ENCODE measurements at places on chromosomes 7 and 10.
A peak's percentile ranks its signal among the peaks of the same experiment; 100 is the strongest.

- DNase-seq, result no peak
Observed at GRCh38 chr7:65454469-65454868, 80.8 kb downstream of the ZNF92 start.

DNA sequence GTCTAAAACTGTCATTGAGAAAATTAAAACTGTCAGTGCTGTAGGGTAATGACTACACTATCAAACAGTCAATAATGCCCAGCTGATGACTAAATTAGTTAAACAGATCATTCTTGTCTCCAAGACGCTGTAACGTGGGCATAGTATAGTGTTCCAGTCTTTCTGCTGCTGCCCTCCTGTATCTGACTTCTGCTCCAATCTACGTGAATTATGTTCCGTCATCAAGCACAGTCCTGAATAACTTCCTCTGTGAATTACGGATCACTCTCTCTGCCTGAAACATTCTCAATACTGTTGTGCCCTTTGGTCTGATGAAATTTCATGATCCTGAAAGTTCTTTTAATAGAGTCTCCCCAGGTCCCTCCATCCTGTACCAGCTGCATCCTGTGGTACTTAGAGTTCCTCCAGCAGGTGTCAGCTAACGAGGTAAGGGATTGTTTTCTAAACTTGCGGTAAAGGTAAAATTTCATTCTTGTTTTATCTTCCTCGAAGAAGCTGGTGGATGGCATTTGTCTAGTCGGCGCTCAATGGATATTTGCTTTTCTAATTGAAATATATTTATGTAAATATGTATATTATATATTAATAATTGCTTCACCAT is 393.5 kb upstream of the ADARB2 start:
- DNase-seq, result no peak

DNA sequence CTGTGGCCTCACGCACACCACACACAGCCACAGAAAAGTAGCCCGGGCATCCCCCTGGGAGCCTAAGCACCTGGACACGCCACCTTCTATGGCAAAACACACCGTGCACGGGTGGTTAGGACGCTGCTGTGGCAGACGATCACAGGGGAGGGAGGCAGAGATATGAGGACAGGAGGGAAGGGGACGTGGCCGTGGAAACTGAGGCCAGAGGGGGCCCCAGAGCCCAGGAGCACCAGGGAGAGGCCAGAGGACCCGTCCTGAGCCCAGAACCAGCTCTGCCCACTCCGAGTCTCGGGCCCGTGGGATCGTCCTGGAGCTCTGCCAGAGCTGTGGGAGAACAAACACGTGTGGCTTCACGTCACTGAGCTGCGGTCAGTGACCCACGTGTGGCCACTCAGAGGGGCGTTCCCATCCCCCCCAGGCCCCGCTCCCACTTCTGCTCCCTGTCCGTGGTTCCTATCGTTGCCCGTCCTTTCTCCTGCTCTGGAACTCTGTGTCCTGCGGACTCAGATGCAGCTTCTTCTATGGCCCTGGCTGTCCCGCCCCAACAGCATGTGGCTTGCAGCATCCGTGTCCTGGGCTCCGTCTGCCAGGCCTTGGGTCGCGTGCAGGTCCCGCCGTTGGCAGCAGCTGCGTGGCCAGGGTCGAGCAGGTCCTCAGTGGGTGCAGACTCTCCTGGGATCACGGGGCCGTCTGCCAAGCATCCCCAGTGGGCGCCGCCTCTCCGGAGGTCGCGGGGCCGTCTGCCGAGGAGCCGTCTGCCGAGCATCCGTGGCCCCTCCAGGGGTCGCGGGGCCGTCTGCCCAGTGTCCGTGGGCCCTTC is 31.0 kb downstream of the GET4 start:
- DNase-seq, result peak; percentile 26

DNA sequence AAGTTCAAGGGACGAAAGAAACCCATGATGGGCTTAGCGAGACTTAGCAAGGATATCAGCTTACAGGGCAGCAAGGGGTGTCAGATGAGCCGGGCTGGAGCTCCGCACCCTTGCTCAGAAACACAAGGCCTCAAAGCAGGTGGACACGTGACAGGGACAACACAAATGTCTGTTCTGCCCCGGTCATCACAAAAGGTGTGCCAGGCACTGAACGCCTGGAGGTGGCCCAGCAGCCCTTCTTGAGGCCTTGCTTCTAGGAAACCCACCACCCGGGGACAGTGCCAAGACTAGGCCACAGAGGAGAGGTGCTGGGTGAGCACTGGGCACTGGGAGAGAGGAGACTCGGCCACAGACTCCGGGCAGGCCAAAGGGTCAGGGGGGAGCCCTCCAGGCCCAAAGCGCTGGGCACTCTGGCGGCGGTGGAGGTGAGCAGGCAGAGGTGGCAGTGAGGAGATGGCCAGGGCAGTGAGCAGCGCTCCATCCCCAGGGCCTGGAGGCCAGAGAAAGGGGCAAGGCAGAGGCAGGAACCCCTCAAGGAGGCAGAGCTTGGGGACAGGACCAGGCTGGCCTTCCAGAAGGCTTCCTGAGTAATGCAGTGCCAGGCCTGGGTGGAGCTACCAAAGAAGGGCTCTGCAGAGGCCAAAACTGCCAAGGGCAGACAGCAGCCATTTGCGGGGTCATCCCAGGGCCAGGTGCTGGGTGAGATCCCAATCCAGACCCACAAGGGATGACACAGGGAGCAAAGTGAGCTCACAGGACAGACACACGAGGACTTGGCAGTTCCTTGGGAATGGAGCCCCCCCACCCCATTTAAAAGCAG is 22.7 kb downstream of the EBF3 start:
- no peak for DNase-seq

- DNase-seq, result no peak
Observed at GRCh38 chr10:14748441-14748840, 26.3 kb downstream of the FAM107B start.

GRCh38 chr10:12322583-12323131 is 26.7 kb upstream of the CAMK1D start:
- no peak for DNase-seq

Measured in GM23248 (cell line).